ENCODE measurements at places on chromosomes 1 and 21. TPM values are rescaled to one million over a fixed set of nuclear protein-coding genes. Genes with fewer than 3 reads are reported as not detected.

ZNF697 gene
- total RNA-seq = not detected

PDPN gene
- total RNA-seq = not detected

TNFAIP8L2 gene
- 9.3 TPM for total RNA-seq

CLDN17 gene
- not detected for total RNA-seq

DDR2 gene
- 0.27 TPM for total RNA-seq

CASQ1 gene
- total RNA-seq = not detected

CASQ2 gene
- not detected for total RNA-seq

GJB5 gene
- not detected for total RNA-seq

OLFML2B gene
- not detected for total RNA-seq

KRTAP7-1 gene
- not detected for total RNA-seq

FLG2 gene
- not detected for total RNA-seq

ABCB10 gene
- total RNA-seq = 11.7 TPM

PTGER3 gene
- total RNA-seq = 0.22 TPM

CD244 gene
- not detected for total RNA-seq

CGN gene
- total RNA-seq = 0.37 TPM

IL12RB2 gene
- 1.1 TPM for total RNA-seq

MYCL gene
- 0.10 TPM for total RNA-seq

KCNQ4 gene
- 0.27 TPM for total RNA-seq

All from activated B cell treated with CpG ODN at 0.5 μM for 24 hours (primary cell).